ENCODE measurements at places on chromosomes 16 and 17.

GRCh38 chr16:26987597-26988010 lies 79.1 kb upstream of the C16orf82 start:
- DNase-seq, result no peak

DNA sequence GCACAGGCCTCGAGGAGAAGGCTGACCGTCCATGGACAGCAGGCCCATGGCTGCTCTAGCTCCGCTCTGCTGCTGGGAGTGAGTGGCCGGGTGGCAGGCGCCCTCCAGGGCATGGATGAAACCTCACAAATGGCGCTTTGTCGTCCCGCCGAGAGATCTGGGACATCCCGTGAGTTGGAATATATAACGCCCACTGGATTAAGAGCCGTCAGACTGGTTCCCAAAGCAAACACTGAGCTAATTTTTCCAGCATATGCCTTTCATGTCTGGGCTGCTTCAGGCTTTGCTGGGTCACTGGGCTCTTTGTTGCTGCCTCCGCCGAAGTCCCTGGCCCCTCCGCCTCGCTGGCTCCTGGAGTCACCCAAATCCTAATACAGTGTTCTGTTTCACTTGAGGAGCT lies 266.3 kb downstream of the FOXL1 start:
- DNase-seq, result no peak

DNA sequence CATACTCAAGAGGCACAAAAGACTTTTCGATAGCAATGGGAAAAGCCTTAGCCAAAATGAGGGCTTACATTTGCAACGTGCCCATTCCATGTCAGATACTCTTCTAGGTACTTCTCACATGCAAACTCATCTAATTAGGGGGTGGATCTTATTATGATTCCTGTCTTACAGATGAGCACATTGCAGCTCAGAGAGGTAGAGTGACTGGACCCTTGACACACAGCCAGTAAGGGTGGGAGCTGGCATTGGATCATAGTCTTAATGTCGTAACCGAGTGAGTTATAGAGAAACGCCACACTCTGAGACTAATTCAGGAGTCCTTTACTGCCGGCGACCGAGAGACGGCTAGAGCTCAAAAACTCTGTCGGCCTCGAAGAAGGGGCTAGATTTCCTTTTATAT lies 78.8 kb upstream of the GRIN2A start:
- no peak for DNase-seq

GRCh38 chr17:16913463-16913862 lies 58.5 kb downstream of the TNFRSF13B start:
- no peak for DNase-seq

DNA sequence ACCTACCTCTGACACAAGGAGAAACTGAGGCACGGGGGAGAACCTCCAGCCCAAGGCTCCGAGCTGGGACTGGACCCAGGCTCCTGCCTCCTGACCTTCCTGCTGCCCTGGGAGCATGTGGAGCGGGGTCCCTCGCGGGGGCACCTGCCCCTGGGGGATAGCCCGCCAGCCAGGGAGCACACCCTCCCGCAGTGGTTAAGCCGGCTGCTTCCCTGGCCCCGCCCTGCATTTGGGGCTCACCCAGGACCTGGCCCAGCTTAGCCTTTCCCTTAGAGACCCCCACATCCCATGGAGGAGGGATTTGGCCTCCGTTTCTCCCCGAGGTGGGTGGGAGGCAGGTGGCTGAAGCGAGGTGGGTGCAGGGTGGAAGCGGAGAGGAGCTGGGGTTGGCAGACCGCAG lies 1.8 kb upstream of the CDH15 start:
- DNase-seq, result no peak

GRCh38 chr17:66950325-66950724 lies 14.2 kb upstream of the CACNG4 start:
- DNase-seq, result no peak

DNA sequence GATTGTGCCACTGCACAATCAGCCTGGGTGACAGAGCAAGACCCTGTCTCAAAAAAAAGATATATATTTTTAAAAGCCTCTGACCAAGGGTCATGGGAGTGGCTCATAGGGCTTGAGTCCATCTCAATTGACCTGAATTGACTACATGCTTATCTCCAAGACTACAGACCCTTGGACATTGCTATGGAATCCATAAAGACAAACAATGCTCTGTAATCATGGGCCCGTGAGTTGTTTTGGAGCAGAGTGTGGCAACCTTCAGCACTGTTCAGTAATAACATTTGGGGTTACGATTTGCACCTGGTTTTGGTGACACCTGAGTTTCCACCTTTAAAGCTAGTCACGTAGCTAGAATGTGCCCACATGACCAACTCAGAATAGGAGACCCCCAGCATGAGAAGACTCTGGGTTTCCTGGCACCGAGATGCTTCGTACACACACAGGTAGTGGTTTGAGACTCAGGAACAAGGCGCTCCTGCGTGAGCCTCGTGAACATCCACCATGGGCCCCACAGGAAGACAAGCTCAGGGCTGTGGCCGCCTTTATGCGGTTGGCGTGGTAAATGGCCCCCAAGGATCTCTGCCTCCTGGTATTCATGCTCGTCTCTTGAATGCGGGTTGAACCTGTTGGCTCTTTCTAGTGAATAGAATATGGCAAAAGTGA lies 66.6 kb upstream of the RPH3AL start:
- DNase-seq, result no peak

GRCh38 chr17:39014795-39015545 lies 47.8 kb upstream of the FBXO47 start:
- DNase-seq, result no peak

- DNase-seq, result no peak
Measured at GRCh38 chr16:8183176-8184099, 406.9 kb downstream of the TMEM114 start.

DNA sequence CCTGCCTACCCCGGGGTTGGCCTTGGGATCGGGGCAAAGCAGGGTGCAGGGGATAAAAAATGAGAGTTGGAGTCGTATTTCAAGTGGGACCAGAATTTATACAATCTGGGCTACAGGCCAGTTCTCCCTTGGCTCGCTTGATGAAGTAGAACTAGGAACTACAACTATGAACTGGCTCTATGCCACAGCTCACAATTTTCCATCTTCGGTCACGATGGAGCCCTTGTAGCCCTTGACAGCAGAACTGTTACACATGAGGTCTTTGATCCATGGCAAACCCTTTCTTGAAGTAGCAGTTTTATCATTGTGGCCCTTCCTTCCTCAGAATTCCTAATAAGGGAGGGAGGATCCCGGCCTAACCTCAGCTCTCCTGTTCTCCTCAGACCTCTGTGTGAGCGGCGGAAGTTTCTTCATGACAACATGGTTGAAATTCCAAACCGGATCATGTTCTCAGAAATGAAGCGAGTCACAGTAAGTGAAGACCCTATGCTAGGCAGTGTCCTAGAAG lies 17.1 kb downstream of the LIG3 start:
- DNase-seq, result no peak

- DNase-seq, result no peak
Measured at GRCh38 chr17:74403512-74404137, 28.3 kb upstream of the GPRC5C start.

DNA sequence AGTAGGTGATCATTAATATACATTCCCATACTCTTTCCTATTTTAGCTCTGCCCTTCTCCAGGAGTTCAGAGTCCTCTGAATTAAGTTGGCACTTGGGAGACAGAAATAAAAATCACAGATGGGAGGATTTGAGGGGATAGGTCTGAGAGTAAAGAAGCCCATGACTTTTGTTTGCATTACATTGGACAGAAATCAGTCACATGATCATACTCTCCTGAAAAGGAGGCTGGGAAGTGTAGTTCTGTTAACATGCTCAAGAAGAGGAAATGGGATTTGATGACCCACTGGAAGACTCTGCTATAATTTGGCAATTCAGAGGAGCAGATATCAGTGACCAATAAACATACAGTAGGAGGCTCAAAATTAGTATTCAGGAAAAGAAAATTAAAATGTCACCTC lies 674.9 kb upstream of the C16orf82 start:
- DNase-seq, result no peak

DNA sequence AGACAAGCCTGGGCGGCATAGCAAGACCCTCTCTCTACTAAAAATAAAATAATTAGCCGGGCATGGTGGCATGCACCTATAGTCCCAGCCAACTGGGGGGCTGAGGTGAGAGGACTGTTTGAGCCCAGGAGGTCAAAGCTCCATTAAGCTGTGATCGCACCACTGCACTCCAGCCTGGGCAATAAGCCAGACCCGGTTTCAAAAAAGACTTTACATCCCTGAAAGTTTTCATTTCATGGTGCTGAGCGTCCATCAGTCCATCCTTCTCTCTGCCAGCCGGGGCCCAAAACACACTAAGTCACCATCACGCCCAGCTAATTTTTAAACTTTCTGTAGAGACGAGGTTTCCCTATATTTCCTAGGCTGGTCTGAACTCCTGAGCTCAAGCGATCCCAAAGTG lies 10.6 kb downstream of the RAB40B start:
- no peak for DNase-seq

- DNase-seq, result no peak
Measured at GRCh38 chr16:85391769-85392583, 221.1 kb upstream of the GSE1 start.
